ENCODE measurements at places on chromosomes 7 and 10. TPM values are rescaled to one million over a fixed set of nuclear protein-coding genes. Genes with fewer than 3 reads are reported as not detected.

Gene MUC3A
- 17.8 TPM for total RNA-seq

Gene GET4
- total RNA-seq = 59.8 TPM

Gene LIPF
- not detected for total RNA-seq

Gene SPDYE2B
- not detected for total RNA-seq

Gene ECHDC3
- total RNA-seq = 7.9 TPM

Gene HOXA10
- 6.8 TPM for total RNA-seq

Gene GBX1
- total RNA-seq = not detected

Gene ERVW-1
- not detected for total RNA-seq

All from A549 treated with CORT108297 at 1 μM for 4 hours (cell line).